ENCODE measurements at places on chromosomes 2 and 18.
A peak's percentile ranks its signal among the peaks of the same experiment; 100 is the strongest.

DNA sequence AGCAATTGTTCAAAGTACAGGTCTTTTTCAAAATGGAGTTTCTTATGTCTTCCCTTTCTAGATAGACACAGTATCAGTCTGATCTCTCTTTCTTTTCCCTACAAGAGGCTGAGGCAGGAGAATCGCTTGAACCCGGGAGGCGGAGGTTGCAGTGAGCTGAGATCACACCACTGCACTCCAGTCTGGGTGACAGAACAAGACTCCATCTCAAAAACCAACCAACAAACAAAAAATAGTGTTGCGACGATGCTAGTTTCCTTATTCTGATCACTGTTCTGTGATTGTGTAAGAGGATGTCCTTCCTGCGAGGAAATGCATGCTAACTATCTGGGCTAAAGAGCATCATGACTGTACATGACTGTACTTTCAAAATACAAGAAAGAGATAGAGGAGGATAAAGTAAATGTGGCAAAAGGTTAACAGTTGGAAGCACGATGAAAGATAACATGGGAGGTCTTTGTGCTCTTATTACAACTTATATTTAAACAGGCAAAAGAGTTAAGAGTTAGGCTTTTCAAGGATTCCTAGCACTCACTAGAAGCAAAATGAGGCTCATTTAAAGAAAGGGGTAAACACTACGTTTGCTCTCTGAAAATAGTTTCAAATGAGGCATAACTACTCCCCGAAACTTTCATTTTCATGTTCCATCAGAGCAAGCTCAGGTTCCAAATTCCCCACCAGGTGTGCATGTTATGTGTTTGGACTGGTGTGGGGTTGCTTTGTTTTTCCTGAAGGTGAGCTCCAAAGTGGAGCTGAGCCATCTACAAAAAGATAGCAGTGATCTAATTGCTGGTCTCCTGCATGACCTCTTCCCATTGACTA lies 23.8 kb downstream of the SOWAHC start:
- no peak for DNase-seq

DNA sequence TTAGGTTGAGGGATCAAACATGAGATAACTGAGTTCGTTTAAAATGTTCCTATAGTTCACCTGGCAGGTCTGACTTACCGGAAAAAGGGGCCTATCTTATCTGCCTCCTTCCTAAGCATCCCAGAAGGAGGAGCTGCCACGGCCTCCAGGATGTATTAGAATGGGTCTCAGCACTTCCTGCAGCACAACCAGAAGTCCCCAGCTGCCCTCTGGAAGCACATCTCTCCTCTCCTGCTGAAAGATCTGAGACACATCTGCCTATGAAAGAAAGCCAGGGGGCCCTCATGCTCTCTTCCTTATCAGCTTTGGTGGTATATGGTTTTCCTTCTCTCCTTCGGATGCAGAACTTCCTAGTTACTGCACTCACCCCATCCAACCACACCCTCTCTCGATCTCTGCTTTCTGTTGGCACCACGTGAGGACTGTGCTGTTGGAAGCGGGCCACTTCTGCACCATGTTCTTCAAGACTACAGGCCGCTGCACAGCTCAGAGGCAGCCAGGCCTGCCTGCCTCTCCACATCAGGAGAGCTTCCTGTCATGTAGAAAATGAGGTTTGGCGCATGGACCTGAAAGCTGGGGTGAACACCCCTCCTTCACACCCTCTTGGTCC lies 6.5 kb downstream of the IGFBP5 start:
- DNase-seq = peak; percentile 13

GRCh38 chr2:32506446-32506845 lies 121.4 kb upstream of the TTC27 start:
- DNase-seq = no peak

DNA sequence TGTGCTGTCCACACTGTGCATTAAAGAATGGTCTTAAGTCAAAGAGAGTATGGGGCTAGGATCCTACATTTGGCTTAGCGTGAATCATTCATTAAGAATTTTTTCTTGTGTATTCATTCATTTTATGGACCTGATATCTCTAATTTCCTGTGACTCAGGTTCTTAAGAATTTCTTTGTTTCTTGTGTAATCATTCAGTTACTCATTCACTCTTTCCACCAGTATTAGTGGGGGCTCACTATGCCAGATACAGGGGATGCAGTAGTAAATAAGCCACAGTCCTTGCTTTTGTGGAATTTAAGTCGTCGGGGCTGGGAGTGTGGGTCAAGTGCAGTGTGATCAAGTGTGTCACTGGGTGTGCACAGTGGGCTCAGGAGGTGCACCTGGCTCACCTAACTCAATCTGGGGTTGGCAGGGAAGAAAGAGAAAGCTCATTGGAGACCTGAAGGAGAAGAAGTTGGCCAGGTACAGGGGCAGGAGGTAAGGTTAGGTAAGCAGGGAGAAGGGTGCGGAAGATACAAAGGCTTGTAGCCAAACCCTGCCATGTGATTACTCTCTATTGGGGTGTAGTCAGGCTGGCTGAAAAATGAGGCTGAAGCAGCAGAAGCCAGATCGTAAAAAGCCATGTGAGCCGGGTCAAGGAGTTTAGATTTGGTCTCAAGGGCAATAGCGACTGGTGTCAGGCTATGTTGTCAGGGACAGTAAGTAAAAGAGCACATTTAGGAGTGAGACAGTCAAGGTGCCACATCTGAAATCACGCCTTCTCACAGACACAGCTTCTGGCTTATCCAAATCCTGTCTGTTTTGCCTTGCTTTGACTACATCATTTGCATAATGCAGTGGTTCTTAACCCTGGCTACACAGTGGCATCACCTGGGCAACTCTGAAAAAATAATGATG lies 67.2 kb downstream of the KCTD1 start:
- DNase-seq = peak; percentile 65

GRCh38 chr2:228446734-228447133 lies 265.2 kb upstream of the SPHKAP start:
- no peak for DNase-seq

DNA sequence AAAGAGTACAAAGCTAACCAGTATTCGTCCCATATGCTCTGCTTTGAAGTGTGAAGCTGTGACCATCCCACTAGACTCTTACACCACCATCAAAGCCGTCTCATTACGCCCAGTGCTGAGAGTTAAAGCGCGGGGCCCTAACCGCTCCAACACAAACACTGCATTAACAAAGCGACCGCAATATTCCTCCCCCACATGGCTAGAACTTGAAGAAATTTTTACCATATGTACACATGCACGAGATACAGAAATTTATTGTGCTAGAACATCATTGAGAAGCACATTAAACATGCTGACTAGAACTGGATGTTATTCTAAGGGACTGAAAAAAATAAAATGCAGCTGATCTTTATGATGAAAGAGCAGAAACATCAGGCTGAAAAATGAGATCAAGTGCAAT lies 20.5 kb downstream of the FTCDNL1 start:
- DNase-seq = no peak

Measured in SW 1271 (cell line).